SK-N-SH (cell line): ENCODE measurements at places on chromosomes 6 and 20.

GRCh38 chr6:72784581-72784980, 162.7 kb downstream of the KCNQ5 start:
- DNase-seq = no peak

- no peak for DNase-seq
Observed at GRCh38 chr6:136783495-136784270, 8.6 kb downstream of the MAP3K5 start.

- DNase-seq = peak; percentile 31
Observed at GRCh38 chr6:105077596-105078385, 102.0 kb downstream of the POPDC3 start.

- no peak for DNase-seq
Observed at GRCh38 chr6:138429761-138430160, 25.7 kb downstream of the HEBP2 start.

GRCh38 chr6:157099912-157100593, 223.3 kb downstream of the TMEM242 start:
- DNase-seq = no peak

DNA sequence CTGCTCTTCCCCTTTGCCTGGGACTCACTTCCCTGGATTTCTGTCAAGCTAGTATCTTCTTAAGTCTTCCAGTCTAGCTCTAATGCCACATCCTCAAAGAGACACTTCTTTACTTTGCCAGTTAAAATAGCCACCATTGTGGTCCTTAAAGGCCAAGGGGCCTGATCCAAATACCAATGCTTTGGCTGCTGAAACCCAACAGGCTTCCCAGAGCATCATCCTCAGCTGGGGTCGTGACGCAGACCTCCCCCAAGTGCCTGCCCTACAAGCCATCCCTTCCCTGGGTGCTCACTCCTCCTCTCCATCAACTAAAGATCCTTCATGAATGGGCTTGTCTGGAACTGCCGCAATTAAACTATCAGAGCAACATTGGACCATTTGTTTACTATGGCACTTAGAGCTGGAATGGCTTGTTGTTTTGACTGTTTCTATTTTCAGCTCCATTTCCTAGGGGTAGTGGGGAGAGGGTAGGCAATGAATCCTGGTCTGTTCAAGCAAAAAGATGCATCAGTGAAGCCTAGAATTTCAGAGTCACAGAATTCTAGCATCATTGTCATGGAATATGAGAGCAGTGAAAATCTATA, 79.6 kb upstream of the SIRPA start:
- DNase-seq = no peak

- peak; percentile 70 for DNase-seq
Observed at GRCh38 chr6:2857580-2858337, 16.1 kb upstream of the SERPINB1 start.

DNA sequence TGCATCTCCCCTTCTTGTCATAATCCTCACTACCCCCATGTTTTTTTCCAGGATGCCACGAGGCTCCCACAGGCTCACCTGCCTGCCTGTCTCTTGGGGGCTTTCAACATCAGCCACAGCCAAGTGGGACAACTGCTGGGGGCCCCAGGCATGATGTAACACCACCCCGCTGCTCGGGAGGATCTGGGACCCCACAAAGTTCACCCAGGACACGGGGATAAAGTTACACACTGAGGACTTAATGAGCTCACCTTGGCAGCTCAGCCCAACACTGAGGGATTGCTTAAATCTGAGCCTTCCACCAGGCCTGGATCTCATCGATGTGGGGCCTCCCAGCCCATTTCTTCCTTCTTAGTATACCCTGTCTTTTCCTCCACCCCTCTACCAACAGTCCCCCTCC, 56.4 kb upstream of the NNAT start:
- no peak for DNase-seq

DNA sequence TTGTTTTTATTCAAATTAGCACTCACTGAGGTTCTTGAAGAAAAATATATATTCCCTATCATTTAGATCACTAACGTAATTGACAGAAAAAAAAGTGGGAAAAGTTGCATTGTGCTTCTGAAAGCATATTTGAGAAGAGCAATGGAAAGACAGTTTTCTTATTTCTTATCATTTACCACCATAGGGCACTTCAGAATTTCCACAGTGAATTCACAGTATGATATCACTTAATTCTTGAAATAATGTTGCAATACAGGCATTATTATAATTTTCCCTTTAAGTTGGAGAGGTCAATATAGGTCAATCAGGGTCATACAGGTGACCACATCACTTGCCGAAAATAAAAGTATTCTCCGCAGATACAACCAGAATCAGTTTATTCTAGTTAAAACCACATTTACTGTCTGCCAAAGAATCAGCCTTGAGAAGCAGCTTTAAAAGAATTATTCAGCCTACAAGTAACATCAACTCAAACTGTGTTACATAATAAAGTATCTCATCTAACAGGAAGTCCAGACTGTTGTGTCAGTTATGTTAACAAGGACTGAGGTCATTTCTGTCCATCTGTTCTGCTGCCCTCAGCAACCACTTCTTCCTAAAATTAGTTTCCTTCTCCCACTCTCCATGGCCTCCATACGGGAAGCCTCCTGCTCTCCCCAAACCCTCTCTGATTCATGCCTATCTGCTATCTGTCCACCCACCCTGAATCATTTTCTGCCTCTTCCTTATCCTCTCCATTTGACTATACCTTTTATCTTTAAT, 121.2 kb downstream of the SIM1 start:
- no peak for DNase-seq

DNA sequence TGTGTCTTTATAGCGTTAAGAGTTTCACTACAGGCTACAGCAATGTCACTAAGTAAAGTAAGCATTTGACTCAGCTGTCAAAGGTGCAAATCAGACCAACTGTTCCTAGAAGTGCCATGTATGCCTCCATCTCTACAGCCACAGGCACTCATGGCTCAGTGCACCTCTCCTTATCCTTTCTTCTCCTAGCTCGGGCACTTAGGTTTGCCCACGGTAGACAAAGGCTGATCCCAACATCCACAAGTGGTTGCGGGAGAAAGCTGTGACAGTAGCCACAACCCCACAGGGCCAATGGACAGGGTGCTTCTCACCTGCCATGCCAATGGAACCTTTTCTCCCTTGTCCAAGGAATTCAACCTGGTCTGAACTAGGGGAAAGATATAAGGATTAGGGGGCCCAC, 228.5 kb upstream of the EXOC2 start:
- no peak for DNase-seq

GRCh38 chr6:95587989-95588388, 10.7 kb downstream of the MANEA start:
- DNase-seq = no peak

GRCh38 chr6:37324131-37325033, 29.4 kb upstream of the RNF8 start:
- DNase-seq = no peak

DNA sequence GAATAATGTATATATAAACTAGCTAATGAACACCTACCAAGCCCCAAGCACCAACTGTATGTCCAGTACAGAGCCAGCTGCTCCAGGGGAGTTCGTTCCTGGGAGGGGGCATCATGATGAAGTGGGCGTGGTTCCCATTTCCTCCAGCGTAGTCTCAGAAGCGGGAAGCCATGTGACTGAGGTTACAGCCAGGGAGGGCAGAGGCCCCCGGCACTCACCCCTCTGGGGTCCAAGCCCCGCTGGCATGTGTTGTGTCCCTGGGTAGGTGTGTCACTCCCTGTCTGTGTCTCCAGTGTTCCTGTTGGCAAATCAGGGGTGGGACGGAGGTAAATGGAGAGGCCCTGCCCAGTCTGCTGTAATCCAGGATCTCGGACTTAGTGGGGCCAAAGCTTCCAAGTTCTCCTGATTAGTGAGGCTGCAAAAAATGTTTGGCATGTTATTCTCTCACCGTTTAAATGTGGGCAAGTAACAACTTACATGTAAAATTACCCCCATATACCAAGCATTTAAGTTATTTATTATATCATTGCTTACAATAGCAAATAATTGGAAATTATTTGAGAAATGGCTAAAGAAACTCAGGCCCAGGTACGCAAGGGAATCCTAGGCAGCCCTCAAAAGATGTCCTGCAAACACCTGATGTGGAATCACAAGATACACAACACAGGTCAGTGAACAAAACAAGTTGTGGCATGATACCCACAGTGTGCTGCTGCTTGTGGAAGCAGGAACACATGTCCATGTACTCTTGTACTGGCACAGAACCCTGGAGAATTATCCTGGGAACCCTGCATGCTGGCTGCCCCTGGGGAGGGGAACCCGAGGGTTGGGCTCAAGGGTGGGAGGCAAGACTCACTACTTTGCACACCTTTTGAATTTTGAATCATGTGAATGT, 22.2 kb downstream of the FAM110A start:
- no peak for DNase-seq

DNA sequence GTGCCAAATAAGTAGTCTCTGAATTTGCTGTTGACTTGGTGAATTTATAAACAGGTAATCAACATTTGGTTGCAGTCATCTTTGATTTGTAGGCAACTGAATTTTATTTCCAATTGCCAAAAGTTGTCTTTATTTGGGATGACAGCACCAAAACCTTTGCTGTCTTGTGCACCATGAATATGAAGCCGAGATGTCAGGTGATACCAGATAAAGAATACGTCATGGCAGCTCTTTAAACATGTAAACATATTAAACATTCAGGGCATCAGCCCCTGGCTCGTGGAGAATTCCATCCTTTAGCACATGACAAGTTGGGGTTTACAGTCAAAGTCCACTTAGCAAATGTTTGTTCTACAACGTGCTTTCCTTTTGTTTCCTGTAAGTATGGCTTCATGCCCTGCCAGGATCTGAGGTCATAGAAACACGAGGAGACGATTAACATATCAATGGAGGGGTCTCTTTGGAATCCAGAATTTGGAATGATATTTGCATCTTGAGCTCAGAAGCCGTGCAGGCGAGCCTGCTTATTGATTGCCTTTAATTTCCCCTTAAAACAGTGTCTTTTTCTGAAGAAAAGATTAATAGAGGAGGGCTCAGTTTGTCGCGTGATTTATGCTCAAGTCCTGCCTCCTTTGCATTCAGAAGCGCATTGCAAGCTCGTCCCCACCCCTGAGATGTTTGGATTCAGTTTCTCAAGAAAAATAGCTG, 170.2 kb upstream of the ZNF217 start:
- no peak for DNase-seq

DNA sequence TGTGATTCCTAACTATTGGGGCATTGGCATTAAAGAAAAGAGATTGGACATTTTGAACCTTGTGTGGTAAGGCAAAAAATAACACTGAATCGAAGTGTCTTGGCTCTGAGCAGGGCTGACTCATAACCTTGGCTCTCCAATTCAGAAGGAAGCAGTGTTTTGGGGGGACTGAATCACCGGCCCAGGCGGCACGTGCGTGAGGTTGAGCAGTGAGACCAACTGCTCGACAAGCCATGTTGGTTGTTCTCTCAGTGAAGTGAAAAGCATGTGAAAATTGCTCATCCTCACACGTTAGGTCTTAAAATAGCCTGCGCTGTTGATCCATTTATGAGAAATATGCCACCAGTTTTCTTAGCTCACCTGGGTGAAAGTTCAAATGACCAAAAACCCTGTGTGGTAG, 137.8 kb upstream of the SPACA1 start:
- no peak for DNase-seq

DNA sequence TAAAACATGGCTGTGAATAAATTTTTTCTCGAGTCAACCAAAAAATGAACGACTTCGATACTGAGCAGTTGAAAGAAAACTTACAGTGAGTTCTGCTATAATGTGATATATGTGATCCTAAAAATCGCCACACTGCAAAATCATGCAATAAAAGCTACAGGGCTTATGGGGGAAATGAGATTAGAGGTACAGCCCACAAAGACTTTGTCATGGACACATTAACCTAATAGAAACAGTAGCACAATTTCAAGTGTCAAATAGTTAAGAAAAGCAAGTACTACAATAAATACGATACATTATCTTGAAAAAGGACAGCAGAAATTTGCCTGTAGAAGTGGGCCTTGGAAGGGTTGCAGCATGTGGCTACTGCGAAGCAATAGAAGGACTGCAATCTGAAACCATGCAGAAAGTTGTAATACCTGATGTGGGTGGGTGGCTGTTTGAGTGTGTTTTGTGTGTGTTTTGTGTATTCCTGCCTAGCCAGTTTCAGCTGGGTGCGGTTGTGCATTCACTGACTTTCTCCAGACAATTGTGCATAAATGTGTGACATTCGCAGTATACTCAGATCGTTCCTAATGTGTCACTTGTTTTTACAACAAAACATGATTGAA, 79.1 kb downstream of the RPP40 start:
- no peak for DNase-seq

DNA sequence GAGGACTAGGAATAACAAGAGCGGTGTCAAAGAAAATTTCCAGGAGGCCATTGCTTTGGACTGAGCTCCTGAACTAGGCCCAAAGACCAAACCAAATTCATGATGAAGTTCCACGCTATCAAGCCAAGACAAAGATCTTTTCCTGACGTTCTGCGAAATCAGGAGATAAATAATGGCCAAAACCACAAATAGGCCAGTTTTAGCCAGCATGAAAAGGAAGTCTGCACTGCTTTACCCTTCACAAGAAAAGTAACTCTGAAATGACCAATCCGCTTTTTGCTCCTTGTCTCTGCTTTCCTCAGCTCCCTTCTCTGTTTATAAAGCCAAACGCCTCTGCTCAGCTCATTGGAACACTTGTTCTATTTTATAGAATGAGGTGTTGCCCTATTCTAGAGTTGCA, 6.7 kb downstream of the NCOA5 start:
- DNase-seq = no peak

DNA sequence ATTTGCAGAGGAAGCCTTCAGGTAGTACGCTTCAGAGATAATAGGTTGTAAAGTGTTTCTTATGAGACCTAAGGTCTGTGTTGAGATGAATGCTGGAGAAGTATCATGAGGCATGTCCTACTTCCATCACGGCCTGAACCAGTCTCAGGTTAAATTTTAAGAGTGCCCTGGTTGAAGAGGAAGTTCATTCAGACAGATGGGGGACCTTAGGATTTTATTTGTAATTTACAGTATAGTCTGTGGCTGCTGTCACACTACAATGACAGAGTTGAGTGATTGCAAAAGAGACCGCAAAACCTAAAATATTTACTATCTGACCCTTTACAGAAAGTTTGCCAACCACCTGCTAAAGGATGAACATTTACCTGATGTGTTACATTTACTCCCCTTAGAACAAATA, 70.9 kb downstream of the UST start:
- DNase-seq = no peak
